ENCODE measurements at places on chromosomes 4 and X.

- DNase-seq, result no peak
Measured at GRCh38 chrX:53595266-53595810, 91.2 kb downstream of the HUWE1 start.

GRCh38 chr4:24175707-24176106, 285.9 kb upstream of the PPARGC1A start:
- DNase-seq, result no peak

DNA sequence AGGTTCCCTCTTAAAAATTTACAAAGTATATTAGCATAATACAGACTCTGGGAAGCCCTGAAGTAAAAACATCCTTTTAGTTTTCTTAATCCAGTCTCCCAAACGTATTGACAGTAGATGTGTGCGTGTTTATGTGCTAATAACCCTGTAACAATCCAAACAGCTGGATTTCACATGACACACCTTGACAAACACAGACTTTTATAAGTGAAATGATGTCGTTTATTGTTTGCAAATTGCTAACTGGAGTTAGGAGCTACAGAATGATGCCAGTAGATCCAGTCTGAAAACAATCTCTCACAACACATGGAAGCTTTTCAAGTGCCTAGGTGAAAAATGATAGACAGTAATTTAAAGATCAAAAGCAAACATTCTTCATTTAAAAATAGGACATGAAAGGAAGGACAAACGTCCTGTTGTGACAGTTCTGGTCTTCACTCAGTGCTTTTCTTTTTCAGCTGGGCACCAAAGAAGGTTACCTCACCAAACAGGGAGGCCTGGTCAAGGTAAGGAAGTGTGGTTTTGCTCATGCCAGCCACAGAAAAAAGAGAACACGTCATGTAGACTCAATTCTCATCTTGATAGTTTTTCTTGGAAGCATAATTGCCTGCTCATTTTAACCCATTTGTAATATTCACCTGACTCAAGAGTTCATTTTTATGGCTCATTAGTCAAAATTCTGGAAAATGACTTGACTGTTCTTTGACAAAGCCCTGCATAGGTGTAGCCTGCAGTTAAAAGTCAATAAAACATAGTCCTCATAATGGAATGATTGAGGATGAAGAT, 32.9 kb downstream of the LAMTOR3 start:
- DNase-seq, result no peak

GRCh38 chr4:143285696-143286437, 50.8 kb upstream of the GAB1 start:
- no peak for DNase-seq

GRCh38 chr4:96315815-96316214, 475.9 kb downstream of the PDHA2 start:
- no peak for DNase-seq

DNA sequence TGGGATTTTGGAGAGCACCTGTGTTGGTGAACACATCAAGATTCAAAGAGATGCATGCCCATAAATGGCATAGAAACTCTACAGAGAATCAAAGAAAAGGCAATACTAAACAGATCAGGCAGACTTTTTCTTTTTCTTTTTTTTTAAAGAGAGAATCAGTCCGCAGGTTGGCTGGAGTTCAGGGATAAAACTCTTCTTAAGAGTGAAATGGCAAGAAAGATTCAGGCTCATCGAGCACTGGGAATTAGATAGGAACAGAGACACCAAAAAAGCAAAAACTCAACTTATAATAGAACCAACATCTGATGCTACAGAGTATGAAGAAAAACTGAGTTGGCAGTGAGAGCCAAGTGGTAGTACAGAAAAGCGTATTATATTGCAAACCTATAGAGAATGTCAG, 314.3 kb downstream of the ARHGAP24 start:
- no peak for DNase-seq

- no peak for DNase-seq
Measured at GRCh38 chr4:87209696-87210095, 10.7 kb downstream of the KLHL8 start.

GRCh38 chr4:16717266-16717970, 181.0 kb downstream of the LDB2 start:
- DNase-seq, result no peak

DNA sequence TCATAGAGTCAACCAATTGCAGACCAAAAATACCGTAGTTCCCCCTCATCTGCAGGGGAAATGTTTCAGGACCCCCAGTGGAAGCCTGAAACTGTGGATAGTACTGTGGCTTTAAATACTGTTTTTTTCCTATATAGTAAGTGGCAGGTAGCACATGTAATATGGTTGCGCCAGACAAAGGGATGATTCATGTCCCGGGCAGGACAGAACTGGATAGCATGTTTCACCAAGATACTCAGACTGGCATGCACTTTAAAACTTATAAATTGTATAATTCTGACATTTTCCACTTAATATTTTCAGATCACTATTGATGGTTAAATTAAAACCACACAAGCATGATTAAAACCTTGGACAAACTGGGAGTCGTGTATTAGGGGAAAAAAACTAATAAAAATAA, 276.3 kb upstream of the AGA start:
- no peak for DNase-seq

DNA sequence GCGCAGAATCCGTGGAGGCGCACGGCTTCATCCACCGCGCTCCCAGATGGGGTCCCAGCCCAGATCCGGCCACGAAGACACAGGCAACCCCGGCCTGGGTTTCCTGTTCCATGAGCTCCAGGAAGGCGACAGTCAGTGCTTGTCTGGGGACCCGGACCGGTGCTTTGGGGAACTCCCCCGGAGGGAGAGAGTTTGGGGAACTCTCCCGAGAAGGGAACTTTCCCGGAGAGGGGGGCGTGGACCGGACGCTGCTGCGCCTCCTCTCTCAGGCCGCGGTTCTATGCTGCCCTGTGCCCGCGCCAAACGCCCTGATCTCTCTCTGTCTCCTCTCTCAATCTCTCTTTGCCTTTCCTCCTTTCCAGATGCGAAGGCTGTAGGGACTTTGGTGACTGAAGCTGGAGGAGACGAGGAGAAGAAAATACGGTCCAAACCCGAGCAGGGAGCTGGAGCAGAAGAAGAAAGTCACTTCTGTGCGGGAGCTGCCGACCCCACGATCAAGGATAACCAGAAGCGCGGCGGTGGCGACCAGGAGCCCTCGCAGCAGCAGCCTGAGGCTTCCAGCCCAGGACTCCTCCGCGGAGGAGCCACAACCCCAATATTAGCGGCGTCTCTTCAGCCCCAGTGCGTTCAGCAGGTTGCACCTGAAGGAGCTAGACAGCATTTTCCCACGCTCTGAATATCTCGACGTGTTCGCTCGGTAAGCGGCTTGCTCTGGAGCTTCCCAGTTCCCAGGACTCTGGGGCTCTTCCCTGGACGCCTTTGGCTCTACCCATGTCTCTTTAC, 47.6 kb upstream of the NKAP start:
- no peak for DNase-seq

GRCh38 chr4:52833941-52834525, 28.1 kb upstream of the RASL11B start:
- no peak for DNase-seq

- DNase-seq, result no peak
Measured at GRCh38 chr4:8319731-8320385, 50.3 kb downstream of the HTRA3 start.

DNA sequence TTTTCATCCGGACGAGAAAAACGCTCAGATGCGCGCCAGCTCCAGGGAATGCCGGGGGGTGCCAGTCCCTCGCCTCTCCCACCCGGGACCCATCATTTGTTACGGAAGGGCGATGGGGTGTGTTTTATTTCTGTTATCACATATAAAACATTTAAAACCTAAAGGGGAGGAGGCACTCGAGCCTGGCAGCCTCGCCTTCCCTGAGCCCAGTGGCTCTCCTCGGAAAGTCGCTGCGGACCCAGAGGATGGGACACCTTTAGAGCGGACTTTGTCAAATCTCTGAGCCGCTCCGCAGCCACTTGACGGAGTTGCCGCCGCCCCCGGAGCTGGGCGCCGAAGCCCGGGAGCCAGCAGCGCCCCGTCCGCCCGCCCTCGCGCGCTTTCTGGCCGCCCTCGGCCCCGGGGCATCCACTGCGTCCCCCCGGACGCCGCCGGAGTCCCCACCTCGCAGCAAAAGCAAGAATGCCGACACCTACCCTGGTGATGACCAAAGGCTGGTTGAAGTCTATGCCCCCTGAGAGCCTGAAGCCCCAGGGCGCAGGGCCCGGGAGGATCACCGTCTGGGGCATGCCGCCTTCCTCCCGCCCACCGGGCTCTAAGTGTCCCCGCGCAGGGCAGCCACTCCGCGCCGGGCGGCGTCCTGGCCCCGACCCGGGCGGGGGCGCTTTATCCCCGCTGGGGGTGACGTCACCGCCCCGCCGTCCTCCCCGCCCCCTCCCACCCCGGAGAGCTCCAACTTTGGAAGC, at the start of gene PDLIM3:
PDLIM3 (minus strand) TSS at position 642 of the 746 bp plus-strand sequence; CDS start at position 569, 73 bp downstream.
- DNase-seq, result no peak

- no peak for DNase-seq
Measured at GRCh38 chr4:3241898-3242524, 6.9 kb upstream of the MSANTD1 start.

DNA sequence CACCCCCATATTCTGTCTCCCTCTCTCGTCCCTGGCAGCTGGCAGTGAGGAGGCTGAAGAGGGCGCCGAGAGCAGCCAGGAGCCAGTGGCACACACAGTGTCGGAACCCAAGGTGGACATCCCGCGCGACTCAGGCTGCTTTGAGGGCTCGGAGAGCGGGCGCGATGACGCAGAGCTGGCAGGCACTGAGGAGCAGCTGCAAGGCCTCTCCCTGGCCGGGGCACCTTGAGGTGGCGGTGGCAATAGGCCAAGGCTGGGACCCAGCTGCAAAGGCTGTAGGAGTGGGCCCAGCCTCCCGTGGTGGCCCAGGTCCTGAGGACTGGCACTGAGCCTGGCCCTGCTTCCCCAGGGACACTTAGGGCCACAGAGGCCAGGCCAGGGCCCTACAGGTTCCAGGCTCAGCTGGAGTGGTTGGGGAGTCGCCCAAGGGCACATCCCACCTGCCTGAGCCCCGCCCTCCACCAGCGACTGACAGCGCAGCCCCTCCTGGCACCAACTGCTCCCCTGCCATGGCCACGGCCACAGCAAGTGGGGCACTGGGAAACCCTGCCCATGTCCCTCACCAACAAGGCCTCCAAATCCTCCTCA, 13.9 kb downstream of the SASH3 start:
- DNase-seq, result no peak

GRCh38 chr4:88955580-88956380, 101.2 kb downstream of the FAM13A start:
- no peak for DNase-seq

DNA sequence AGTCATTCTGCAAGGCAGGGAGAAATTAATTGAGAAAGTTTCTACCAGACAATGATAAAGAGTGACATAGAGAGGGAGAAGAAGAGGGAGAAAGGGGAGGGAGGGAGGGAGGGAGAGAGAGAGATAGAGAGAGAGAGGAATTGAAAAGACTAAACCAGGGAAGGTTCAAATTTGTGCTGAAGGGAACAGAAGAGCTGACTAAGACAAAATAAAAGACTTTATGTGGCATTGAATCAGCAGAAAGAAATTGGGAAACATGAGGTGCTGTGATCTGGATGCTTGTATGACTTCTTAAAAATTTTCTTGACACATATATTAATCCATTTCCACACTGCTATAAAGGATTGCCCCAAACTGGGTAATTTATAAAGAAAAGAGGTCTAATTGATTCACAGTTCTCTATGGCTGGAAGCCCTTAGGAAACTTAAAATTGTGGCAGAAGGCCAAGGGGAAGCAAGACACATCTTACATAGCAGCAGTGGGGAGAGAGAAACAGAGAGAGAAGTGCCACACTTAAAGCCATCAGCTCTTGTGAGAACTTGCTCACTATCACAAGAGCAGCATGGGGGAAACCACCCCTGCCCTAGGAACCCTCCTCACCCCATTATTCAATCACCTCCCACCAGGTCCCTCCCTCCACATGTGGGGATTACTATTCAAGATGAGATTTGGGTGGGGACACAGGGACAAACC, 13.5 kb upstream of the CXCL6 start:
- DNase-seq, result no peak

GRCh38 chr4:119506806-119507205, 121.8 kb downstream of the PDE5A start:
- no peak for DNase-seq

DNA sequence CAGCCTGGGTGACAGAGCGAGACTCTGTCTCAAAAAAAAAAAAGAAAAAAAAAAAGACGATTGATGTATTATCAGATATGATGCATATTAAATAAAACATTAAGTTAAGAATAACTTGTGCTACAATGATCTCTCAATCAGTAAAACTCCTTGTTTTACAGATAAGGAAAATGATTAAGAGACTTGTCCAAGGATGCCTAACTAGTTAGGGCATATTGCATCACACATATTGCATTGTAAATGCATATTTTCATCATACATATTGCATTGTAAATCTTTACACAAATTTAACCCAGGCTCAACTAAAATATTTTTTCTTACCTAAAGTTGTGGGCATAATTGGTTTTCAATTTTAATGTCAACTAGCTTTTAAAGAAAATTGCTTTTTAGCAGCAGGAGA, 26.3 kb downstream of the TBCK start:
- DNase-seq, result no peak

GRCh38 chrX:63529961-63530360, 178.8 kb upstream of the SPIN4 start:
- no peak for DNase-seq

GRCh38 chr4:158056689-158057245, 116.1 kb downstream of the GASK1B start:
- DNase-seq, result no peak

GRCh38 chrX:112380541-112381278, 298.1 kb upstream of the TRPC5 start:
- no peak for DNase-seq

DNA sequence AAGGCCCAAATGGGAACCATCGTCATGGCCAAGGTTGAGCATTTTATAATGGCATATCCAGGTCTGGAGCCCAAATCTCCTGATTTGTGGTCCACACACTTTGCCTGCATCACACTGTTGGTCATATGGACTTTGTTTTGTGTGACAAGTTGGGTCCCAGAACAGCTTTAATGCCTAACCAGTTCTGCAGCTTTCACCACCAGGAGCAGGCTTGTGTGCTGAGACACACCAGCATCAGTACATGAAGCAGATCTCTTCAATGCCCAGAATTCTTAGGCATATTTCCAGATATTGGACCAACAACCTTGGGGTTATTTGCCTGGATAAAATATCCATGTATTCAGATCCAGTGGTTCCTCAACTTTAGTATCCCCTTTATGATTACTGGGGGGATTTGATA, 371.3 kb downstream of the FBXW7 start:
- no peak for DNase-seq

DNA sequence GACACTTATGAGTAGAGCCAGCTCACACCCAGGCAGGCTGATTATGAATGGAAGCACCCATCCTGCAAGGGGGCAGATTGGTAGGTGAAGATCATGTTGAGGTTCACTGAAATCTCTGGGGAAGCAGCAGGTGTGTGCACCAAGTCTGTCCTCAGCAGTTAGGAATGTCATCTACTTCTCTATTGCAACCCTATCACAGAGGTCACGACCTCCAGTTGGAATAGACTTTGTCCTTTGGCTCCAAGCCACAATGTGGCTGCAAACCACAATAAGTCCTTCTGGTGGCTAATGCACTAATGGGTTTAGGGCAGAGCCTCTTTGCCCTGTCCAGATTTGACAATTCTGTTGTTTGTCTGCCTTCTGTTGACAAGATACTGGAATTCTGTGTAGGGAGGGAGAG, 1056.7 kb downstream of the PCDH19 start:
- no peak for DNase-seq

GRCh38 chr4:162770761-162771490, 395.8 kb downstream of the NAF1 start:
- DNase-seq, result no peak
